ENCODE measurements at places on chromosomes 1 and 21. TPM values are rescaled to one million over a fixed set of nuclear protein-coding genes. Genes with fewer than 3 reads are reported as not detected.

CTSS gene
- 1.1 TPM for total RNA-seq

OR2T29 gene
- total RNA-seq: not detected

- no peak for DNase-seq
Measured at GRCh38 chr1:20172033-20172590, 13.8 kb upstream of the UBXN10 start.

- no peak for DNase-seq
Measured at GRCh38 chr1:226349801-226350518, 41.0 kb upstream of the LIN9 start.

DNA sequence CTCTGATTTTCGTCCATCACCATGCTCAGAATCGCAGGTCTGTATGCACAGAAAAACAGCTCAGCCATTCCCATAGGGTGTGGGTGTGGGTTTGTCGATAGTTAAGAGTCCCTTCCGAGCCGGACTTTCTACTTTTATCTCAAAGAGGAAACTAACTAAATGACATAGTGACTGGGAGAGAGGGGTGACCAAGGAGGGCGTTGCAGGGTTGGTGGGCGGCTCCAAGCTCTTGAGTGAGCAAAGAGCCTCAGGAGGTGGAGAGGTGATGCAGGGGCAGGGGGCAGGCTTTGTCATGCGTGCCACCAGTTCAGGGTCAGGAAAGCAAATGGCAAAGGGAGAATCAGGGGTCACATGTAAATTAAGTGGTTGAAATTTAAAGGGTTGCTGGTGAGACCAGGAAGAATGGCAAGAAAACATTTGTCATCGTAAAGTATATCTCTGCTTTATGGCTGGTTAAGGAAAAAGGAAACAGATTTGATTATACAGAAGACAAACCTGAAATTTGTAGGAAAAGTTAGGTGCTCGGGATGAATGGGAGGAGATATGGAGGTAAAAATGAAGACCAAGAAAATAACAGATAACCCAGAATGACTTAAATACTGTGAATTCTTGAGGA, 249.0 kb downstream of the SETD4 start:
- no peak for DNase-seq

DPT gene
- total RNA-seq: not detected

PLPP3 gene
- 11.1 TPM for total RNA-seq

DNA sequence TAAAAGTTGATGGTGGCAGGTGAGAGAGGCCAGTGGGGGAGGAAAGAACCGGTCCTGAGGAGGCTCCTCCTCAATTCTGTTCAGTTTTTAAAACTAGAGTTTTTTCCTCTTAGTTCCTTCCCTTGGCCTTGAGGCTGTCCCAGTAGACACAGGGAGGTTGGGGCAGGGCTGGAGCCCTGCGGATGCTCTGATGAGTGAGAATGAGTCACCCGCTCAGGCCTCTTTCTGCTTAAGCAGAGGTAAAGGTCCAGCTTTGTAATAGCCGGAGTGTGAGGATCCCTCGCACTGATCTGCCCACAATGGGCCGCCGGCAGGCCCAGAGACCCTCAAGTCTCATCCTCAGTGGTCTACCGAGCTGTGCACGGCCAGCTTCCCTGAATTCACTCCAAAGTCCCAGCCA, 49.6 kb upstream of the IRF2BP2 start:
- DNase-seq: no peak

DNA sequence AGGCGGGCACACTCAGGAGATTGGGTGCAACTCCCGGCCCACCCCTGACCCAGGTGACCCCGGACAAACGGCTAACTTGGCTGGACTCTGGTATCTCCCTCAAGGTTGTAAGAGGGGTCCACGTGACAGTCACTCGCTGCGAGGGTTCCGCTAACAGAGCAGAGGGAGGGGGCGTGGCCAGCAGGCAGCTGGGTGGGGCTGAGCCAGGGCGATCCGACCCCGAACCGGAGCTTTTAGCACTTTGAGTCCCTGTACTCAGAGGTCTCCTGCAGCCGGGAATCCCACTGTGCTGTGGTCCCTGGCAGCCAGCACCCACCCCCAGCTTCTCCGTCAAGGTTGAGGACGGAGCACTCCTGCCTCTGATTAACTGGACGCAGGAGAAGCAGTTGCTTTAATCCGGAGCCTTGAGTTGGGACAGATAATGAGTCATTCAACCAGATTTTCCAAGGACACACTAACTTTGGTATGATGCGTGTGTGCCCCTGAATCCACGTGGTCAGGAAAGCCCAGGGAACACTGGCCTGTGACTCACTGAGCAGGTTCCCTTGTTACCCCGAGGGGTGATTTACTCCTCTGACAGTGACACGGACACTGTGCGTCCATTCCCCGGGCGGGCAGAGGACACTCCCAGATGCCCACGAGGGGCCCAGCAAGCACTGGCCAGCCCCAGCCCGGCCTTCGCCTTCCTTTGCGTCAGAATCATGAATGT, 16.8 kb downstream of the TRPM2 start:
- DNase-seq: no peak

- no peak for DNase-seq
Measured at GRCh38 chr21:23374155-23374554, 2233.1 kb downstream of the MRPL39 start.
